ENCODE measurements at places on chromosomes 1 and 21.

DNA sequence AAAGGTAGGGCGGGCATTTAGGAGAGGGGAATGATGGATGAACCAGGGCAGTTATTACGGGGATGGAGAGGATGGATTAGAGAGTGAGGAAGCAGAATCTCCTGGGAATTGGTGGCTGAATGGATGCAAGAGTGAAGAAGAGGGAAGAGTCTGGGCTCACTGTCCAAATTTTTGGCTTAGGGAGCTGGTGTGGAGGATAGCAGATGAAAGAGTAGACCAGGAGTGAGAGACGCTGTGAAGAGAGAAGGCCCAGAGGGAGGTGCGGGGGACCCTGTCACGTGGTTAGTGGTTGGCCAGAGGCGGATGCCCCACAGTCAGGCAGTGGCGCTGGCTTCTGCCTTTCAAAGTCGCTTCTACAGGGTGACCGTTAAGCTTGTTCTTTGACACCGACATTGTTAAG is 78.4 kb downstream of the PEX14 start:
- no peak for DNase-seq

GRCh38 chr21:44449473-44450363 is 5.6 kb upstream of the LRRC3 start:
- DNase-seq, result no peak

DNA sequence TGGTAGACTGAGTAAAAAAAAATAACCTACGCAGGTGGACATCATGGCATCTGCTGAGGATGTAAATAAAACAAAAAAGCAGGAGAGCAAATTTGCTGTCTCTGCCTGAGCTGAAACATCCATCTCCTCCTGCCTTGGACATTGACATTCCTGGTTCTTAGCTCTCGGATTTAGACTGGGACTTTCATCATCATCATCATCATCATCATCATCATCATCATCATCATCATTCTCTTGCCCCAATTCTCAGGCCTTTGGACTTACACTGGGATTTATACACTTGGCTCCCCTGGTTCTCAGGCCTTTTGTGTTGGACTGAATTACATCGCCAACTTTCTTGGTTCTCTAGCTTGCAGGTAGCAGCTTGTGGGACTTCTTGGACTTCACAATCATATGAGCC is 308.4 kb upstream of the BEND5 start:
- DNase-seq, result no peak

DNA sequence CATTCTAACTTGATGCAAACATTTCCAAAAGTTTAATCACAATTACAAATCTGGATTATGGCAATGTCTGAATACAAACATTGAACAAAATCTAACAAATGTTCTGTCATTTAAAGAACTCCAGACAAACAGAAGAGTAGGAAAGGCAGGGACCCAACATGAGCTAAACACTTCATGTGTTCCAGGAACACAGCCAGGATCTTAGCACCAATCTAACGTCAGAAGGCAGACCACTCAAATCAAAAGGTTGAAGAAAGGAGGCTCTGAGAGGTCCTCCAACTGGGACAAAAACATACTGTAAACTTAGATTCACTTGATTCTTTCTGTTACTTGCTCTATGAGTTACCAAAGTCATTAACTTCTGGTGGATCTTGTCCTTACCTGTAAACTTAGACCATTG is 374.0 kb downstream of the NEGR1 start:
- peak; percentile 21 for DNase-seq

- no peak for DNase-seq
Observed at GRCh38 chr1:94463765-94464330, 45.7 kb downstream of the ABCD3 start.

DNA sequence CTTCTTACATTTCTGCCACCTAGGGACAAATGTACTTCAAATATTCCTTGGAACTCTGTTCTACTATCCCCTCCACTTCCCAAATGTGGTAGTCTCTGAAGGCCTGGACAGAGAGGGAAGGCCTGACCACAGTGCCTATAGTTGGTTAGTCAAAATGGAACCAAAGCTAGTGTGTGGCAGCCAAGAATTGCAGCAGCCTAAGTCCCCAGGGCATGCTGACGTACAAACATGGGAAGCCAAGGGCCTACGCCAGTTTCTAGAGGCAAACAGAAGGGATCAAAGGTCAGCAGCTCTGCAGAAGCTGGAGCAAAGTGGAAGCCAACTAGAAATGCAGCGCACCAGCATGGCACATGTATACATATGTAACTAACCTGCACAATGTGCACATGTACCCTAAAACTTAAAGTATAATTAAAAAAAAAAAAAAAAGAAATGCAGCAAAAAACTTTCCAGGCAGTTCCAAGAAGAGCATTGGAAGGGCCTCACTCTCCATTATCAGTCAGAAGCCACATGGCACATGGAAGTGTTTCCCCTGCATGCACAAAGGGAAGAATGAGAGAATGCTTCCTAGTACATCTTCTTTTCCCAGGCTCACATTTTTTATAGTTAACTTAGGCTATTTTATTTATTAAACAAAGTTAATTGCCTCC is 39.4 kb upstream of the GADD45A start:
- DNase-seq, result peak; percentile 54

GRCh38 chr1:28899267-28899666 is 15.1 kb upstream of the EPB41 start:
- DNase-seq, result no peak

- DNase-seq, result no peak
Observed at GRCh38 chr1:115166531-115167091, 77.3 kb upstream of the TSPAN2 start.

DNA sequence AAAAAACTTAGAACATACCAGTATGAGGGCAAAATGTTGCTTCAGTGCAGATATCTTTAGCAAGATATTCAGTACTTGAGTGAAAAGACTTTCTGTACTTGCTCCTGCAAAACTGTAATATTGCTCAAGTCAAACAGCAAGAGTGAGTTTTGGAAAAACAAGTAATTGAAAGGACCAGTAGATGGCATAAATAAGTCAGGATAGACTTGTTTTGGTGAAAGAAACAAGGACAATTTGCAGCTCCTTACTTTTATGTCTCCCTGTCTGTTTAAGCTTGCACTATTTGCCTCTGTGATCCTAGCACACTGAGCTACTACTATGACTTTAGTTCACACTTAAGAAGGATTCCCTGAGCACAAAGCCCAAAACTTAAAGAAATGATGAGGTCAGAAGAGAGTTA is 39.1 kb downstream of the IFI44 start:
- peak; percentile 43 for DNase-seq

GRCh38 chr1:204254031-204254661 is 40.4 kb upstream of the GOLT1A start:
- no peak for DNase-seq

- DNase-seq, result no peak
Observed at GRCh38 chr1:7196036-7196911, 411.0 kb downstream of the CAMTA1 start.

DNA sequence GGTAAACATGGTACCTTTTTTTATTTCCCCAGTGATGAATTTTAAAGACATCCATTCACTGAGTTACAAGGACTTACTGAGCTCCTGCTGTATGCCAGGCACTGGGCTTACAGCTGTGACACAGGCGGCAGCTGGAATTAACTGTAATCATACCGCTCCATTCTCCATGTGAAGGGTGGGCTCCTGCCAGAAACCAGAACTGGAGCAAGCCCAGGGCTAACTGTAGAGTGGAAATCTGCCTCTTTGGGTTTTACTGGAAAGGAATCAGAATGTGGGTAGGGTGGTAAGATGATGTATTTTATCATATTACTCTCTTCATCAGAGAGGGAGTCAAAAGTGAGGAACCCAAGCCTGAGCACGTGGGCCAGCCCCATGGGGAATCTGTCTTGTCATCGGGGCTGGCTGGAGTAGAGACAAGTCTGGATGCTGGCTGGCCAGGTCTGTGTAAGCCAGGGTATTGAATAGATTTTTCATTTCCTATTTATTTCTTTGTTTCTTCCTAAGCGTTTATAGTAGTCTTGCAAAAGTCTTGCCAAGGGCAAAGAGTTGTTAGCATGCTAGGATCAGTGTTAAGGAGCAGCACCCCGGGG is 21.5 kb downstream of the FGGY start:
- DNase-seq, result peak; percentile 56

GRCh38 chr21:45892916-45893739 is 88.4 kb upstream of the COL6A1 start:
- no peak for DNase-seq

DNA sequence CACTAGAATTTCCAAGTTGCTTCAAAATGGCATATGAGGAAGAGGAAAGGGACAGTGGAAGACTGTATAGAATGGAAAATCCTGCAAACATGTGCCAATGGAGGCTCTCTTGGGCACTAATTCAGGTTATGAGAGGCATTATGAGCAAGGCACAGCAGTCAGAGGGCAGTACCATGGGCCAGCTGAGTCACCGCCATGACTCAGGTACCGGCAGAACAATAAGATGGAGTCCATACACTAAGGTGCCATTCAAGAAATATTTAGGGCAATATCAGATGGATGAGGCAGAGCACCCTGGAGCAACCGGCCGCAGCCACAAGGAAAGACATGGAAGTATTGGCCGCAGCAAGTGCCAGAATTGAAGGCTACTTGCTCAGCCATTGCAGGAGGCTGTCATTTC is 25.6 kb upstream of the VAV3 start:
- no peak for DNase-seq

DNA sequence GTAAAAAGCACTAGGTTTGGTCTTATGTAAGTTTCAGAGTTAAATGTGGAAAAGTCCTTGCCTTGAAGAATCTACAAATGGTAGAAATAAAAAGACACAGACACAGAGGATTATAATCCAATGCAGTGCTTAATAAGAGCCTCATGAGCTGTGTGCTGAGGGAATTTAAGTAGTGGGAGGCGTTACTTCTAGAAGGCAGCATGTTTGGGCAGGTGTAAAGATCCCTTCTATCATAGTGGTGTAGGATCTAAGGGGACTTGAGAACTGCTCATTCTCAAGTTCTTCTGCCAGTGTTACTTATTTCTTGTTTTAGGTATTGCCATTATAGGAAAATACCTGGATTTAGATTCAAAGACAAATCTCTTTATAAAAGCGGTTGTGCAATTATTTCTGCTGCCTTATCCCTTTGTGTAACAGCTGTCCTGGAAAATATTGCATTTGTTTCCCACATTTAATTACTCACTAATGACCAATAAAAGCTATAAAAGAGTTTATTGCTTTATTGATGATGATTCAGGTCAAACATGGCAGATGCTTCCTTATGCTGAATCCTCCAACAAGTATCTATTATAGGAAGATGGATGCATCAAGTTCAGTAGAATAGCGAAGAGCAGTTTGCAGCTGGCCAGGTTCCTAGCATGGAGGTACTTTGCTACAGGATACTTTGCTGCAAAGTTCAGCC is 132.5 kb upstream of the IVNS1ABP start:
- no peak for DNase-seq

GRCh38 chr21:25298512-25299491 is 308.5 kb downstream of the MRPL39 start:
- no peak for DNase-seq

GRCh38 chr1:36203554-36204346 is 20.5 kb upstream of the THRAP3 start:
- DNase-seq, result peak; percentile 59

DNA sequence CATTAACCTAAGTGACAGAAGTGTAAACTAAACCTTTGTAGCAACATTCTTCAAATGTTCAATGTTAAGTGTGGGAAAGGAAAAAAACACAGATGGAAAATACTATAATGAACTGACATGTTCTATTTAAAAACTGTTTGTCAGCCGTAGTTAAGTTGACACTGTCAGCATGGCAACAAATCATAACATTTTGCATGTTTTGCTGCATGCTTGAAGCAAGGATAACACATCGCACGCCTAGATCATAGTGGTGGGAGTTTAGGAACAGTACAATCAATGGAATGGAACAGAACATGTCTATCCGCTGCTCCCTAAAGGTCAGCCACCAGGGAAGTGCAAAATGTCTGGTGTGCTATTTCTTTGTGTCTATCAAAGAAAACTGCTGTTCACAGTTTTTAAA is 62.5 kb upstream of the ESRRG start:
- DNase-seq, result no peak

DNA sequence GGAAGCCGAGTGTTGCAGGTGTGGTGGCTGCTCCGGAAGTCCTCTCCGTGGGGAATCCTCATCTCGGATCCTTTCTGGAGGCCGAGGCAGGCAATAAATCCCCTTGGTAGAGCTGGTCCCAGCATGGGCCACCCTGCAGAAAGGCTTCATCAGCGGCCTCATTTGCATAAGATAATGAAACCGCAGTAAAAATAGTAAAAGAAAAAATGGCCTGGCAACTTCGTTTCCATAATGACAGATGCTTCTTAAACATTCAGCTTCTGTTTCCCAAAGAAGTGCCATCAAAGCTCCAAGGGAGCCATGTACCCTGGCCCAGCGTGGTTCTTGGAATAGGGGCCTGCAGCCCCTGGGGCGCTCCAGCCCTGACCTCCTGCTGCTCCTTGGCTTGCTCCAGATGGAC is 244.1 kb downstream of the GRIK3 start:
- no peak for DNase-seq

DNA sequence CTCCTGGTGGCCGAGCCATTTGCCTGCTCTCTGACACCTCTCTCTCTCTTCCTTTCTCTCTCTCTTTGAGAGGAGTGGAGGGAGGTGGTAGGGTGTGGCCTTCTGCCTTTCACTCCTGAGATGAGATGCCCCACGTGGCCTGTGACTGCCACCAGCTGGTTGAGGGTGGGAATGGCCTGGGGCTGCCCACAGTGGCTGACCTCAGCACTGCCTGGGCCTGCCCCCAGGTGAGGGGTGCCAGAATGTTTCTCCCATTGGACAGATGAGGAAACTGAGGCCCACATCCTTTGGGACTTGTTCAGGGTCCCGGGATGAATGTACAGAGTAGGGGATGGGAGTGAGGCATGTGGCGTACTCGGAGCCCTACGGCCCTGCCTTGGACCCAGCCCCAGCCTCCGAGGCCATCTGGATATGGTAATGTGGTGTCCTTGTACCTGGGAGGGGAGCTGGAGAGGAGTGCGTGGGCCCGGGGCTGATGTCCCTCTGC is 12.7 kb upstream of the C1orf167 start:
- DNase-seq, result no peak

DNA sequence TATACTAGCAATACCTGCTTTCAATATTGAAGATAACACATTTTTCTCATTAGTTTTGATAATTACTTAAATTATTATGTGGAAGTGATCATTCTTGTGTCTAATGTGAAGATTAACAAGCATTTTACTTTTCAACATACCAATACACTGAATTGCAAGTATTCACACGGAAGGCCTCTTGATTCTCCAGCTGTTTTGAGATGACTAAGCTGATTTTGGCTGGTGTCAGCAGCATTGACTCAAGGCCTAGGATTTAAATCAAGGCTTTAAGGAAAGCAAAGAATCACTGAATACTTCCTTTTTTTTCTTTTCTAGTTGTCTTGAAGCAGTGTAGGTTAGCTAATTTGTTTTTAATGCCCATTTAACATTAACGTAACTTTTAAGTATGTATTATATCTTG is 373.7 kb downstream of the SRGAP2C start:
- DNase-seq, result peak; percentile 69

GRCh38 chr21:35048183-35048601 is 910 bp downstream of the RUNX1 start:
- DNase-seq, result no peak

Measured in muscle of back (tissue), 13 donors.